ENCODE measurements at places on chromosomes 12 and 14.
A peak's percentile ranks its signal among the peaks of the same experiment; 100 is the strongest.

GRCh38 chr12:119603767-119604166, 10.2 kb downstream of the TMEM233 start:
- no peak for DNase-seq

DNA sequence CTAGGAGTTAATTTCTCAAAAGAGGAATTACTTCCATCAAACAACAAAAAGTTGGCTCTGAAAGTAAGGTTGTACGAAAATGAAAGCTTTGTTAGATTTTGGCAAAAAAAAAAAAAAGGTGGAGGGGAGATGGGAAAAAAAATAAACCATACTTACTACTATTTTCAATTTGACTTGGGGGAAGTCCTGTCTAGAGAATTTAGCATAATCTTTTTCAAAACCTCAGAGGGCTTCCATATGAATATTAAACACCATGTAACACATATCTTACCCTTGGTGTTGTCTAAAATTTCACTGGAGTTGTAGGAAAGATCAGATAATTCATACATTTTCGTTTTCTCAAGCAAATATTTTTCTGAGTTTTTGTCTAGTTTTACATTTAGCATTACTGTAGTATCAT, 17.5 kb downstream of the GRIP1 start:
- DNase-seq = no peak

GRCh38 chr14:36520601-36521525, 831 bp upstream of the NKX2-1 start:
- DNase-seq = no peak

GRCh38 chr14:101010835-101011234, 107.3 kb upstream of the RTL1 start:
- no peak for DNase-seq

DNA sequence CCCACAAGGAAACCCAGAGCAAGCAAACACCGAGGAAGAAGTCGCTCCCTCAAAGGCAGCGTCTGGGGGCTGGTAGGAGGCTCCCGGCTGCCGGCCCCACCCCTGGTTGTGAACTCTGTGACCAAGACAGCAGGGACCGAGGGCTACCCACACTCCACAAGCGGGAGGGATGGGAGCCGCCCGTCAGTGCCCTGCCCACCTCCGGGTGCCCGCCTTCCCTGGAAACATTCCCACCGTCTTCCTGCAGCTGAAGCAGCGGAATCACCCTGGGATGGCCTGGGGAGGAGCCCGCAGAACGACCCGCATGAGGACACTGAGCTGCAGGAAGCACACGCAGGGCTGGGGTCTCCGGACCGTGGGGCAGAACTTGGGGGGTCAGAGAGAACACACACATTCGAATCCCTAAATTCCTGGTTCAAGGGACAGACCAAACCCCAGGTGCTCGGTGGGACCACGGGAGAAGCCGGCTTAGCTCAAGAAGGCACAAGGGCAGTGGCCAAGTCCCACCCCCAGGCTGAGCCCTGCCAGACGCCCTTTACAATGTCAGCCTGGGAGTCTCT, 33.5 kb upstream of the C14orf180 start:
- peak; percentile 6 for DNase-seq

DNA sequence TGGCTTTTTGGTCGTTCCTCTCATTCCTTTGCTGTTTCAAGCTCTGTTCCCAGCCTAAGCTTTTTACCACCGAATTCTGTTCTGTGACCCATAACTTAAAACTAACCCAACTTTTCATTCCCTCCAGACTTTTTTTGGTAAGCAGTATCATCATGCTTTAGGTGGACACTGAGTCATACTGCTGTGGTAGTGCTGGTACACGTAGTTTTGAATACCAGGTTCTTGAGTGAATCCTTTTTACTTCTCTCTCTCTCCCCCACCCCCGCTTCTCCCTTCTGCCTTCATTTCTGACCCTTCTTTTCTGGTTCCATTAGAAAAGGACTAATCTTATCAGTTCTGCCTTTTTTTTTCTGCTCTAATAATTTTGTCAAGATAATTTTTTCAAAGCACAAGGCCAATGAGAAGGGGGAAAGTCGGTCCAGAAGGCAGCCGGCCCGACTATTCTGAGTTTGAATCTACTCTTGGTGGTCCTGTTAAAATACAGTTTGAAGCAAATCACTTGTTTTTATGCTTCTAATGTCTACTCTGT, 2.3 kb upstream of the MDM2 start:
- DNase-seq = no peak

- peak; percentile 29 for DNase-seq
Observed at GRCh38 chr12:121391619-121392324, 8.1 kb upstream of the RNF34 start.

DNA sequence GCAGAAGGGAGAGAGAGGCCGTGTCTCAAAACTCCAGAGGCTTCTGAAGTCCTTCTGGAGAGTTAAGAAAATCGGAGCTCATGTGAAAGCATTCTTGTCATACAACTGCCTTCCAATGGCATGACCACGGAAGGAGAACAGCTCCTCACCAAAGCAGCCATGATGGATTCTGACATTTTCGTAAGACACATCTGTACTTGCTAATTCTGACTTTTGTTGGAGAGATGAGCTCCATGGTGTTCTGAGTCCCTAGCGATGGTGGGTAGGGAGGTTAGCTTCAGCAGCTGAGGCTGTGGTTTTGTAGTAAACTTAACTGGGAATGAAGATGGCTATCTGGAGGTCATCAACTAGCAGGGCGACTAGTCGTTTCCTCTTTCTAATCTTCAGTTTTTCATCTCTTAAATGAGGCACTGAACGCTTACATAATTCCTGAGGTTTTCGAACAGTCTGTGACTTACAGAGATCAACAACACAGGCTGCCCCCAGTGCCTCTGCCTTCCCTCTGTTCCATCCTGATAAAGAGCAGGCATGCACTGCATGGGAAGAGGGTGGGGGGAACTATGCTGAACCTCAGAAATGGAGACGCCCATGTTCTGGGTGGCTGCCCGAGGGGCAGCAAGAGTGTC, 28.6 kb upstream of the DICER1 start:
- no peak for DNase-seq

- DNase-seq = peak; percentile 41
Observed at GRCh38 chr12:104643093-104643818, 186.5 kb downstream of the CHST11 start.

DNA sequence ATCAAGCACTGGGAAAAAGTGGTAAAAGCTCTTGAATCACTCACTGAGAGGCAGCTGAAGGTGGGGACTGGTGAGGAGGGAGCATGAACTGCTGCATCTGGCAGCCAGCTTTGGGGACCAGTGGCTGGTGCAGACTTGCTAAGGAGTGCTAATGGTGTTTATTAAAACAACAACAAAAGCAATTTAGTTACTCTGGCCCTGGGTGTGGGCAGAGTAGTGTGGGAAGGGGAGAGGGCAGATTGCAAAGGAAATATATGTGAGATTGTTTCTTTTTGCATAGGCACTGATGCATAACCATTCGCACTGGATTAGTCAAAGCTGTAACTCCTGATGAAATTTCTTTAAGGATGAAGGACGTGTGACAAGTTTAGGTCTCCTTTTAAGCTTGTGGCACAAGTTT, 8.1 kb downstream of the TXNRD1 start:
- DNase-seq = no peak

GRCh38 chr14:58731465-58732293, 93.9 kb downstream of the DACT1 start:
- no peak for DNase-seq

- DNase-seq = no peak
Observed at GRCh38 chr12:69120354-69120753, 119.0 kb upstream of the CPSF6 start.

DNA sequence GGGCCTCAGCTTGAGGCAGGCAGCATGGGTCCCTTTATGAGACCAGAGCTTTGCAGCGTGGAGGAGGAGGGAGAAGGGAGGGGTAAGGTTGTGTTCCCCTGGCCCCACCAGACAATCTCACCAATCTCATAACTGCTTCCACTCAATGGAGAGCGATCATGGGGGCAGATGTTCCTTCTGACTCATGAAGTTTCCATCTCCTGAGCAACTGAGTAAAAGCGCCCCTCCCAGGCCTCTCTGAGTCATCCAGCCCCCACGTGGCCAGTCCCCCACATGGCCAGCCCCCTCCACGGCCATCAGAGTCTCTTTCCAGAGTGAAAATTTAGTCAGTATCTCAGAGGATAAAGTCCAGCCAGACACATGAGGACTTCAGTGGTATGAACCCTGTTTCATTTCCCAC, 39.2 kb upstream of the PLXNC1 start:
- DNase-seq = no peak

DNA sequence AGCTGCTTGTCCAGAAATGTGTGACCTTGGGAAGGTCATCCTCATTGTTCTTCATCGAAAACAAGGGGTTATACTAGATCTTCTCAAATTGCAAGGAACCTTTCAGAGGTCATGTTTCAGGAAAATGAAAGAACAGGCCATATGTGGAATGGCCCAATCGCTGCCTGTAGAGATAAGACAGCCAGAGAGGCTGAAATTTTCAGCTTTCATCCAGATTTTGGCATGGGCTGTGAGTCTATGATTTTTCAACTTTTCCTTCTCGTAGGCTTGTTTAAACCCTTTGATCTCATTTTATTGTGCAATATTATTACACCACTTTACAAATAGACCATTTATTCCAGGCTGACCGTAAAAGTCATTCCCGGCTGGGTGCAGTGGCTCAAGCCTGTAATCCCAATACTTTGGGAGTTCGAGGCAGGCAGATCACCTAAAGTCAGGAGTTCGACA, 17.1 kb upstream of the ATXN2 start:
- no peak for DNase-seq

DNA sequence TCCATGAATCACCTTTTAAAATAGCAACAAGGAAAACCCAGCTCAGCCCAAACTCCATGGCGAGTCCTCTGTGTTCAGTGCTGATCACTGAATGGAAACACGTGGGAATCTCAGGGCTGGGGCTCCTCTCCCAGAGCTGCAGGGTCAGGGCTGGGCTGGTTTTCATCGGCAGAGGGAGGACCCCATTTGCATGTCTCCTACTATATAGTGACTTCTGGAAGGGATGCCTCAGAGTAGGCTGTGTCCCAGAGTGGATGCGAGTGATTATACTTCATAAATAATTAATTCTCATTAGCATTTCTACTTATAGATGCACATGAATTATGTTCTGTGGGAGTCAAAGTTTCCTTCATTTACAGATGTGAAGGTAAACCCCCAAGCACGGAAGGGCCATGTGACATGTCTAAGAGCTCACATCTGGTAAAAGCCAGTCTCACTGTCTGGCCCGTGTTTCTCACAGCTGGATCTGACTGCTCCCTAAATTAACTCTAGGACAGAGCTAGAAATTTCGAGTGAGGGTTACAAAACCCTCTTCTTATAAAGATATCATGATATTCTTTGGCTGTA, 685.0 kb downstream of the TMEM121 start:
- no peak for DNase-seq

- DNase-seq = no peak
Observed at GRCh38 chr12:52977170-52977569, 28.3 kb downstream of the KRT18 start.

- DNase-seq = no peak
Observed at GRCh38 chr12:90366286-90366685, 588.7 kb downstream of the CCER1 start.

DNA sequence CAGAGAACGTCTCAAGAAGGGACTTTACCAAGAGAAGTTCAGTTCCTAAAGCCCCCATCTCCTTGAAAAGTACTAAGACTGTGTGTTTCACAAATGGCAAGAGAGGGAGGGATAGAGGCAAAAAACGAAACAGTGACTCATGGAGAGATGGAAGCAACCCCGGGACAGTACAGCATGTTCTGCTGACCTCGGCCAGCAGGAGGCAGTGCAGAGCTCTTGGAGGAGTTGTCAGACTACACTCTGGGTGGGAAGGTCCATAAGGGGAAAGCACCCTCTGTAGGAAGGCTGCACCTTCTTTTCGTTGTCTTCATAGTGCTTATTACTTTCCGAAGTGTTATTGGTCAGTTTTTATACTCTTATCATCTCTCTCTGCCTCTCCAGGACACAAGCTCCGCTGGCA, 525.2 kb upstream of the CCDC196 start:
- DNase-seq = peak; percentile 56

GRCh38 chr14:106786697-106787096, 1260.3 kb downstream of the TMEM121 start:
- DNase-seq = no peak

DNA sequence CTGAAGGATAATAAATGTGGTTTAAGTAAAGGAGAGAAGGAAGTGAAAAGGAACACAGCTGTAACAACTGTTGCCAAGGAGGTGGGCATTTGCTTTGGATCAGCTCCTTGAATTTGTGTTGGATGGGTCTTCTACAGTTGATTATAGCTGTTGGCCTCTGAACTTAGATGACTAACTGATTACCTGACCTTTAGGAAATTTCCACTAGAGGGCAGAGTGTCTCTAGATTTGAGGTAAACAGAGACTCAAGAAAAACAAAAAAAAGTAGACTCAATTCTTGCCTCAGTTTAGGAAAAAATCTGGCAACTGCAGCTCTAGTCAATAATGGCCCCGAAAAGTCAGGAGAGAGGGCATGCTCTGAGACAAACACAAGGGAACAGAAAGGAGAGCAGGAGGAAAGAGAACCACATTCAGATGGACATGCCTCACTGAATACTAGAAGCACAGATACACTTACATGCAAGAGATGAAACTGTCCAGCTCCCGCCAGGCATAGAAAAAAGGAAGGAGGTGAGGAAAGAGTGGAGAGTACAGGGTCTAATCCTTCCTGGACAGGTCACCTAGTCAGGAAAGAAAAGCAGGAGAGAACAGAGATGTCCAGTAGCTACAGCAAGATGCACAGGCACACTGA, 20.6 kb downstream of the COX14 start:
- DNase-seq = no peak

GRCh38 chr14:51638071-51638944, 13.4 kb upstream of the FRMD6 start:
- DNase-seq = no peak

DNA sequence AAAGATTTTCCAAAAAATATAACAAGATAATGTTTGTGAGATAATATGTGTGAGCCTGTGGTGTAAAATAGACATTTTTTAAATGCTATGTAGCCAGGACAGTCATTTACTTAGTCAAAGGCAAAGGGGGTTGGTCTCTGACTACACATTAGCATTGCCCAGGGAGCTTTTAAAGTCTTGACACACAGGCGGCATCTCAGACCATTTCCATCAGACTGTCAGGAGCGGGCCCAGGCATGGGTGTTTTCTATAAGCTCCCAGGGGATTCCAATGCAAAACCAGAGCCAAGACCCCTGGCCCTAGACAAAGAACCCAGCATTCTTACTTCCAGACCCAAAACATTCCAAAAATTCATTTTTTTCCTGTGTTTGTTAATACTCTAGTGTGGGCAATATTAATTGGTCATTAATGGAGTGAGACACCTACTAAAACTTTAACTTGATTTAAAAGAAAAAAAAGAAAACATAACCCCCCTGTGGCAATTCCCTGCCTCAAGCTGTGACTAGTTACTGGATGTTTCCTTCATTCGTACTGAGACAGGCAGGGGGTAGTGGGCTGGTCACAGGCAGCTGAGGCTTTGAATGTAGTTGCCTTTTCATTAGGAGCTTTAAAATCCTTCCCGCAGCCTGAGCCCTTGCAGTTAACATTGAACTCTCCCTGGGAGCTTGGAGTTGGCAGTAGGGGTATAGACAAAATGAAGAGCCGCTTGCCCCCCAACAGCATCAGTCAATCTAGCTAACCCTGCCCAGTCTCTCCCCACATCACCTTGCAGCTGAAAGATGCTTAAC, 103.7 kb downstream of the CMKLR1 start:
- DNase-seq = no peak

- DNase-seq = peak; percentile 79
Observed at GRCh38 chr14:75230140-75230792, 48.4 kb upstream of the FOS start.

GRCh38 chr14:68015356-68016254, 196.0 kb downstream of the RAD51B start:
- no peak for DNase-seq
